Progenitor cell of endocrine pancreas (in vitro differentiated cells): ENCODE measurements at places on chromosomes 5 and 9. TPM values are rescaled to one million over a fixed set of nuclear protein-coding genes. Genes with fewer than 3 reads are reported as not detected.

DNA sequence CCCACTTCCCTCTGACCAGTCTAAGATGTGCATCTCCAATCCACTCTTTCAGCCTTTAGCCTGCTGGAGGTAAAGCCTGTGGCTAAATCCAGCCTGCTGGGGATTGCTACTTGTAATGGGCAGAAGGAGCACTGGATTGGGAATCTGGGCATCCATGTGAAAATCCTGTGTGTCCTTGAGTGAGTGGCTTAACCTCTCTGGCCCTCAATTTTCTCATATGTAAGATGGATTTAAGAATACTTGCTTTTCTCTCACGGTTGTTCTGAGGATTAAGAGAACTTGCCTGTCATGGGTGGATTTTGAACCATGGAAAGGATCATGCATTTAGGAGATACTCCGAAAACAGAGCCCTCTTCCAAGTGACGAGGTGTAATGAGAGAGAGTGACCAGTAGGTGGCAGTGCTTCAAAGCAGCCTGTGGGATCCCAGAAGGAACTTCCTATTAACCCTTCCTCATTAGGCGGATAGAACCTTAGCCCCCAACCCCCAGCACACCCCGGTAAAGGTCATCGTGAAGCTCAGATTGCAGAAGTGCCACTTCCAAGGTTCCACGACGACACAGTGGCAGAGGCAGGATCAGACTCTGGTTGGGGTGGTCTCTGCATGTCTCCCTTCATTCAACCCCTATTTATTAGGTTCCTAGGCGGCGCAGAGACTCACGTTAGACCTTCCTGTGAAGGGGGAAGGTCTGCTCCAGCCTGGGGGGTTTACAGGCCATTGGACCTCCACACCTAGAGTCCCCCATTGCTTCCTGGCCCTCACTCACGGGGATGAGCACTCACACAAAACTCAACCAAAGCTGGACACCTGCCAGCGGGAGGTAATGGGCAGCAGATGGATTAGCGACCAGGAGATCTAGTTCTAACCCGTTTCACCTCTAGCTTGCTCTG, 68.7 kb upstream of the ZNF618 start:
- H3K27me3 ChIP-seq = no peaks in the 10 kb centered on the region
- H3K36me3 ChIP-seq = no peaks in the 10 kb centered on the region

GRCh38 chr5:138402640-138403039, 36.2 kb upstream of the REEP2 start:
- no peak overlapping the region for H3K27ac ChIP-seq
- no peaks in the 10 kb centered on the region for H3K4me1 ChIP-seq
- DNase-seq = no peak

DNA sequence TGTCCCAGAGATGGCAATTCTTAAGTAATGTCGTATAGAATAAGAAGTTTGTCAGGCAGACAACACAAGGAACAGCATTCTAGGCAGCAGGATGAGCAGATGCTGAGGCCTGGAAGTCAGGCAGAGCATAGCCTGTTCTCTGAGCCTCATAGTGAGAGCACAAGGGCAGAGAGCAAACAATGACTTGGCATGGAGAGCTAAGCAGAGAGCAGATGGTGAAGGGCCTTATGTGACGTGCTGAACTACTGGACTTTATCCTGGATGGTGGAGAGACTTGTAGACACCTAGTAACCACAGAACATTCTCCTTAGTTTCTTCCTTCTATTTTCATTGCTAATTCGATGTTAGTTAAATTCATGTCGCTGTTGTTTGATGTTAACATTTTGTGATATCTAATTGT, 60.1 kb downstream of the KCTD16 start:
- H3K36me3 ChIP-seq = no peaks in the 10 kb centered on the region
- peak overlapping the region; percentile 0 for H3K27ac ChIP-seq
- peaks cover 15% of the 10 kb centered on the region for H3K4me1 ChIP-seq
- DNase-seq = no peak

- no peaks in the 10 kb centered on the region for H3K36me3 ChIP-seq
- DNase-seq = no peak
- no peak overlapping the region for H3K27ac ChIP-seq
- peaks cover 4% of the 10 kb centered on the region for H3K4me1 ChIP-seq
Observed at GRCh38 chr5:52771343-52772039, 16.2 kb upstream of the ITGA1 start.

DNA sequence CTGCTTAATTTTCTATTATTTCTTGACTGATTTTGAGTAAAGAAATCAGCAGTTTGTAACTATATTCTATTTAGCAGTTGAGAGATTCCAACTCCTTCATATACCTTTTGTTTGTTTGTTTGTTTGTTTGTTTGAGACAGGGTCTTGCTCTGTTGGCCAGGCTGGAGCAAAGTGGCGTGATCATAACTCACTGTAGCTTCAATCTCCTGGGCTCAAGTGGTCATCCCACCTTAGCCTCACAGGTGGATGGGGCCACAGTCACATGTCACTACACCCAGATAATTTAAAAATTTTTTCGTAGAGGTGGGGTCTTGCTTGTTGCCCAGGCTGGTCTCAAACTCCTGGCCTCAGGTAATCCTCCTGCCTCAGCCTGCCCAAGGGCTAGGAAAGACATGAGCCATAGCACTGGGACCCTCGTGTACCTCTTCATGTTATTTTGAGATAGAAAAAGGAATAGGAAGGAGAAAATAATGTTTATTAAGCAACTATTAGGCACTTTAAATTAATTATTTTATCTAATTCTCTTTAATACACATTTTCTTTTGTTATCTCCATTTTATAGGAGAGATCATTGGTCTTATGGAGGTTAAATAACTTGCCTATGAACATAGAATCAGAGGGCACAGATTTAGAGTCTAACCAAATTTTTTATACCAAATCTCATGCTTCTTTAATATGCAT, 133.0 kb downstream of the ZNF608 start:
- no peak overlapping the region for H3K27ac ChIP-seq
- DNase-seq = no peak
- H3K4me3 ChIP-seq = no peak overlapping the region

DNA sequence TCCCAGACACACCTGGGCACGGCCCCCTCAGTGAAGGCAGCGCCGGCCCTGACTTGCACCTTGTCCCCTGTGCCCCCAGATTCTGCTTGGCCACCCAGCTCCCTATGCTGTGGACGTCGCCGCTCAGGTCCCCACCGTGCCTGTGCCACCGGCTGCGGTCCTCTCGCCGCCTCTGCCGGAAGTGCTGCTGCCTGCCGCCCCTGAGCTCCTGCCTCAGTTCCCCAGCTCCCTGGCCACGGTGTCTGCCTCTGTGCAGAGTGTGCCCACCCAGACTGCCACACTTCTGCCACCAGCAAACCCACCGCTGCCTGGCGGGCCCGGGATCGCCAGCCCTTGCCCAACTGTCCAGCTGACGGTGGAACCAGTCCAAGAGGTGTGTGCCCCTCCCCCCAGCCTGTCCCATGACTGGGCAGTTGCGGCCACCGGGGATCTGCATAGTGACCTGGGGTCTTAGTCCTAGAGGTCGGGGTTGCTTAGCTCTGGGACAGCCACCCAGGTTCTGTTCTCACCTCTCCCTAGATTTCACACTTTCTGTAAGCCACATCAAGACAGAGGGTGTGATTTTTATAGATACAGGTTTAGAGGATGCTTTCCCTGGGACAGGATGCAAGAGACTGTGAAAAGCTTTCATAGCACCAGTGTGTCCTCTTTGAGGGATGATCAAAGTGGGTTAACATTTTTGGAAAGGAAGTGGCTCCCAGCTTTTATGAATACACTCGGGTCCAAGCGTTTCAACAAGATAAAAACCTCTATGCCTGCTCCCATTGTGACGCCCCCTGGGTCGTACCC, 78.0 kb downstream of the WNK2 start:
- no peaks in the 10 kb centered on the region for H3K27me3 ChIP-seq
- H3K27ac ChIP-seq = no peak overlapping the region
- peaks cover 10% of the 10 kb centered on the region for H3K36me3 ChIP-seq
- H3K4me3 ChIP-seq = no peak overlapping the region

GRCh38 chr5:78833284-78833683, 151.8 kb downstream of the ARSB start:
- H3K4me1 ChIP-seq = peaks cover 2% of the 10 kb centered on the region
- no peak for DNase-seq
- H3K27me3 ChIP-seq = peaks cover 18% of the 10 kb centered on the region
- peaks cover 5% of the 10 kb centered on the region for H3K36me3 ChIP-seq
- H3K4me3 ChIP-seq = no peak overlapping the region

- H3K4me3 ChIP-seq = no peak overlapping the region
- peaks cover 9% of the 10 kb centered on the region for H3K36me3 ChIP-seq
Observed at GRCh38 chr9:93231121-93231694, 47.3 kb downstream of the WNK2 start.

- peak overlapping the region; percentile 96 for H3K4me3 ChIP-seq
- H3K4me1 ChIP-seq = peaks cover 20% of the 10 kb centered on the region
- peak overlapping the region; percentile 100 for H3K27ac ChIP-seq
- peaks cover 11% of the 10 kb centered on the region for H3K36me3 ChIP-seq
- H3K27me3 ChIP-seq = no peaks in the 10 kb centered on the region
Observed at GRCh38 chr5:132867046-132867451, 607 bp downstream of the UQCRQ start.

DNA sequence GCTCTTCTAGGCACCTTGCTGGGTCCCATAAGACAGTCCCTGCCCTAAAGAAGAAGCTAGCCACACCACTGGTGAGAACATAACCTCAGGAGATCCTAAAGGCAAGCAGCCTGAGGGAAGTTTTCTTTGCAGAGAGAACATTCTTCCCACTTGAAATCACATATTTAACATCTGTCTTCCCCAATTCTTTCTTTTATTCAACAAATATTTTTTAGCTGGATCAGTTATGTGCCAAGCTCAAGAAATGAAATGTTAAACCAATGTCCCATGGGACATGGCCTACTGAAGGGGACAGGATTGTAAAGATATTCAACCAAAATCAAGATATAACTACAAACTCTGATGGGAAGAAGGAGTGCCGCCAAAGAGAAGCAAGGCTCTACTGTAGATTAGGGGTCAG, 36.5 kb downstream of the FOXI1 start:
- H3K27ac ChIP-seq = no peak overlapping the region
- no peaks in the 10 kb centered on the region for H3K4me1 ChIP-seq
- H3K27me3 ChIP-seq = peaks cover 18% of the 10 kb centered on the region
- DNase-seq = no peak

DNA sequence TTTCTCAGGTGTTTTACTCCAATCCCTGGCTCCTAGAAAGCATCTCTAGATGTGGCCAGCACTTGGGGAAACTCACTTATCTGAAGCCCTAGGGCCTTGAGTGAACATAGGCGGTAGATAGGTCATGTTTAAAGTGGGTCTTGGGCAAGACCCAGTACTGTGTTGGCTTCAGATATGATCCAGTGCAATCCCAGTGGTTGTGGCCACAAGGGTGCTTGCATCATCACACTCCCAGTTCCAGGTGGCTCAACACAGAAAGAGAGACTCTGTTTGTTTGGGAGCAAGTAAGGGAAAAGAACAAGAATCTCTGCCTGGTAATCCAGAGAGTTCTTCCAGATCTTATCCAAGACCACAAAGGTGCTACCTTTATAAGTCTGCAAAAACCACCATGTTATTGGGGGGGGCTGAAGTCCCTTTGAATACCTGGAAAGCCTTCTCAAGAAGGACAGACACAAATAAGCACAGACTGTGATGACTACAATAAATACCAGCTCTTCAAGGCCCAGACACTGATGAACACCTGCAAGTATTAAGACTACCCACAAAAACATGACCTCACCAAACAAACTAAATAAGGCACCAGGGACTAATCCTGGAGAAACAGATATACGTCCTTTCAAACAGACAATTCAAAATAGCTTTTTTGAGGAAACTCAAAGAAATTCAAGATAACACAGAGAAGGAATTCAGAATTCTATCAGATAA, 114.7 kb downstream of the LURAP1L start:
- H3K27me3 ChIP-seq = no peaks in the 10 kb centered on the region
- no peak overlapping the region for H3K27ac ChIP-seq
- DNase-seq = no peak
- H3K36me3 ChIP-seq = no peaks in the 10 kb centered on the region
- H3K4me3 ChIP-seq = no peak overlapping the region
- H3K4me1 ChIP-seq = no peaks in the 10 kb centered on the region

- peaks cover 16% of the 10 kb centered on the region for H3K27me3 ChIP-seq
- H3K4me1 ChIP-seq = no peaks in the 10 kb centered on the region
- no peaks in the 10 kb centered on the region for H3K36me3 ChIP-seq
- no peak overlapping the region for H3K27ac ChIP-seq
Observed at GRCh38 chr9:37706290-37706689, 47.3 kb upstream of the TRMT10B start.

TIMD4 gene
- total RNA-seq = not detected in 2 replicates

SAXO1 gene
- total RNA-seq = 0.22 TPM in 1 of 2 replicates, not detected in the other

NTRK2 gene
- total RNA-seq = 4.7 and 7.8 TPM in 2 replicates

SGCD gene
- 5.5 and 5.9 TPM in 2 replicates for total RNA-seq

LAMC3 gene
- total RNA-seq = 0.12 and 0.27 TPM in 2 replicates

CANX gene
- 571 and 574 TPM in 2 replicates for total RNA-seq

PKD2L2 gene
- total RNA-seq = not detected in 2 replicates
